ENCODE measurements at places on chromosomes 7 and 10. TPM values are rescaled to one million over a fixed set of nuclear protein-coding genes. Genes with fewer than 3 reads are reported as not detected.

Gene TAF6
- 49.0 TPM for total RNA-seq

Gene HELLS
- 86.0 TPM for total RNA-seq

Gene OR2A12
- not detected for total RNA-seq

Gene PTCD1
- total RNA-seq: 9.7 TPM

Gene SYNPO2L
- total RNA-seq: not detected

Gene AEBP1
- total RNA-seq: 6.0 TPM

Gene ANKRD1
- total RNA-seq: not detected

Gene LRRC18
- total RNA-seq: not detected

Gene NPSR1
- total RNA-seq: not detected

Gene CNTNAP2
- total RNA-seq: not detected

Gene POLR2J3
- 37.4 TPM for total RNA-seq

Gene NXPH1
- not detected for total RNA-seq

Gene HTR5A
- not detected for total RNA-seq

Gene FHIP2A
- total RNA-seq: 24.0 TPM

Gene CYP3A7
- not detected for total RNA-seq

Gene CCDC146
- 5.3 TPM for total RNA-seq

Gene SAP25
- 37.0 TPM for total RNA-seq

Gene GFRA1
- total RNA-seq: not detected

Gene OR13A1
- not detected for total RNA-seq

Gene HABP2
- total RNA-seq: not detected

Gene FOXI2
- not detected for total RNA-seq

Gene SPACDR
- 3.9 TPM for total RNA-seq

Gene MAPK8
- 28.6 TPM for total RNA-seq

Gene TMEM140
- 19.9 TPM for total RNA-seq

Gene RPEL1
- not detected for total RNA-seq

Gene PPP1R9A
- not detected for total RNA-seq

Gene INA
- total RNA-seq: not detected

Gene NRAP
- not detected for total RNA-seq

Gene TAS2R38
- not detected for total RNA-seq

Gene OPALIN
- not detected for total RNA-seq

Gene STEAP1B
- total RNA-seq: 1.1 TPM

Measured in activated naive CD4-positive, alpha-beta T cell treated with anti-CD3 and anti-CD28 coated beads, Interleukin-2, amount 10 ng/mL, durations not matched to agents 5 hours and 36 hours (primary cell).